DND-41 (cell line): ENCODE measurements at places on chromosomes 11 and 22.

- DNase-seq, result no peak
Measured at GRCh38 chr11:33642461-33643166, 58.0 kb downstream of the C11orf91 start.

DNA sequence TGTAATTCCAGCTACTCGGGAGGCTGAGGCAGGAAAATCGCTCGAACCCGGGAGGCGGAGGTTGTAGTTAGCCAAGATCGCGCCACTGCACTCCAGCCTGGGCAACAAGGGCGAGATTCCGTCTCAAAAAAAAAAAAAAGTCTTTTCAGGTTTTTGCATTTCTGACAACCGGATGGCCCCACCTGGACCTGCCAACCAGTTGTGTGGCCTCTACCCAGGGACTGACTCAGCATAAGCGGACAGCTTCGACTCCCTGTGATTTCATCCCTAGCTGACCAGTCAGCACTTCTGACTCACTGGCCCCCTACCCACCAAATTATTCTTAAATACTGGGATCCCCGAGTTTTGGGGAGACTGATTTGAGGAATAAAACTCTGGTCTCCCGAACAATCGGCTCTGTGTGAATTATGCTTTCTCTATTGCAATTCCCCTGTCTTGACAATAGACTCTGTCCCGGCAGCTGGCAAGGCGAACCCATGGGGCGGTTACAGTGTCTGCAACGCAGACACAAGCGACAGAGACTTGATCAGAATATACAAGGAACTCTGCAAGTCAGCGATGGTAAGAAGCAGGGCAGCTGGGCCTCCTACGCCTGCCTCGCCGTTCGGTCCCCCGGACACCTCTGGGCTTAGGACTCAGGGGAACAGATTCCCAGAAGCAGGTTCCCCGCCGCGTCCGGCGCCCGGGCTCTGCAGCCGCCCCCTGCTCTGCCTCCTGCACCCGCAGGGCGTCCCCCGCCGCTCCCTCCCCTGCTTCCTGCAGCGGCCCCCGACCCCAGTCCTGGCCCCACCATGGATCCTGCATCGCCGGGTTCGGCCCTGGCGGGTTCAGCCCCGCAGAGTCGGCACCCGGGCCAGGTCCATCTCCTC is 741 bp upstream of the TALDO1 start:
- peak; percentile 63 for DNase-seq

DNA sequence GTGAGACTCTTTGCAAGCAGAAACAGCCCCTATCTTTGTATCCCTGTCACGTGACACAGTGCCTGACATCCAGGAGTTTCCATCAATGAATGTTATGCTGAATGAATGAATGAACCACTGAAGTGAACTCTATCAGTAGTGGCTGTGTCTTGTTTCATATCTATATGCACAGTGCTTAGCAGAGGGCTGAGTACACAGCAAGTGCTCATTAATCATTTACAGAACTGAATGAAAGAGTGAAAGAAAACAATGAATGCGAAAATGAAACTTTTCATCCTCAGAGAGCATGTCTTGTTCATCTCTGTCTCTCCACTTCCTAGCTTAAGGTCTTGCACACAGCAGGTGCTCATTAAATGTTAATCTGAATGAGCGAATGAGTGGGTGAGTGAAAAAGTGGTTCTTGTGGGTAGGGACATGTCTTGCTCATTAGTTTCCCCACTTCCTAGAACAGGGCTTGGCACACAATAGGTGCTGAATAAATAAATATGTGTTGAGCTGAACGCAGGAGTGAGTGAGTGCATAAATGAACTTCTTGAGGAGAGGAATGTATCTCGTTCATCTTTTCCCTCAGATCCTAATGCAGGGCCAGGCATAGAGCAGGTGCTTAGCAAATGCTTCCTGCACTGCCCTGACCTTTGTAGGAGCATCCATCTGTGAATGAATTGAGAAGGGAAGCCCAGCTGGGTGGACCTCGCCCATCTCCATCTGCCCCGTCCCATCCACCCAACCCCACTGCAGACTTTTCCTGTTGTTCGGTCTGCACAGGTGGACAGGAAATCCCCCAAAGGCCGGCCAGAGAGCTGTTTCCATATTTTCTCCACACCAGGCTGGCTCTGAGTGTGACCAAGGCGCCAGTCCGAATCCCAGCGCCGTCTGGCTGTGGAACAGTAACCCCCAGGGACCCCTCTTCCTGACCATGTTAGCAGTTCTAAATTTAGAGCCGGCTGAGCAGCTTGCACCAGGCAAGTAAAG is 113.4 kb upstream of the CRYBB3 start:
- DNase-seq, result no peak

DNA sequence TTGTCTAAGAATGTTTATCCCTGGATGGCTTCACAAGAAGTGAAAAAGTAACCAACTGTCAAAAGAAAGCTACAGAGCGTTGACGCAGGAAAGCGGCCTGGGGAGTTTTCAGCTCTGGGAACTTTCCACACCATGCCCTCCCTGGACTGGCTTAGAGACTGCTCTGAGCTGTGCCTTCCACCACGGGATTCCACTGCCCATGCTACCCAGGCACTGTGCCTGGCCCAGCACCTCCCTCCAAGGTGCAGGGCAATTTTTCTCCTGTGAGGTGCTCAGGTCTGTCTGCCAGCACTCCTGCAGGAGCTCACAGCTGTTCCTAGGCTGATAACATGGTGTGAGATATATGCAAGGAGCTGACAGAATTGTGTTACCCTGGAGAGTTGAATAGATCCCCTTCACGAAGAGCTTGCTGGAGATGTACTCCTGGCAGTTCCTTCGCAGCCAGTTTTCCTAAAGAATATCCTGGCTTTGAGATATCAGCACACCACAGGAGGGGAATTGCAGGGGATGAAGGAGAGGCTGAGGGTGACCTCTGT is 258.3 kb upstream of the B3GAT1 start:
- no peak for DNase-seq

GRCh38 chr11:85939099-85940015 is 84.2 kb downstream of the CCDC83 start:
- DNase-seq, result no peak

DNA sequence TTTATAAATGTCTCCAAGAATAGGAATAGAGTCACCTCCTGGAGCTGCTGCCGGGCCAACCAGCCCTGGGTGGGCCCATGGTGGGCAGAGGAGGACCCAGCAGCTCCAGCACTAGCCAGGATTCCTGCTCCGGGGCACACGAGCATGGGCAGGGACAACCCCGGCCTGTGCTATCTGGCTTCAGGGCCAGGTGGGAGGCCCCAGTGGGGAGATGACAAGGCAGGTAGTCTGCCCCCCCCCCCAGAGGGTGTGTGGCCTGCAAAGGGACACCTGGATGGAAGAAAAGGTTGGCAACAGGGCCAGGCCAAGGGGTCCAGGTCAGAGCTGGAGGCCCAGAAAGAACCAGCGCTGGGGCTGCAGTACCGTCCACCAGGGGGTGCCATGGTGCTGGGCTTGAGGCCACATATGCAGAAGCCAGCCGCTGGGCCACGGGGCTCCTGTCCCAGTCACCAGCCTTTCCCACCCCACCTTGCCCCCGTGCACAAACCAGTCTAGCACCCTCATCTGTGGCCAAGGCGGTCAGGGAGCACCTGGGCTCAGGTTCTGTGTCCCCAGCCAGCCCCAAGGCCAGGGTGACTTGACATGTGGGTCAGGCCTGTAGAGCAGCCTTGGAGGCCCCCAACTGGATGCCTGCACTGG is 3.4 kb downstream of the TSPAN32 start:
- DNase-seq, result peak; percentile 68

DNA sequence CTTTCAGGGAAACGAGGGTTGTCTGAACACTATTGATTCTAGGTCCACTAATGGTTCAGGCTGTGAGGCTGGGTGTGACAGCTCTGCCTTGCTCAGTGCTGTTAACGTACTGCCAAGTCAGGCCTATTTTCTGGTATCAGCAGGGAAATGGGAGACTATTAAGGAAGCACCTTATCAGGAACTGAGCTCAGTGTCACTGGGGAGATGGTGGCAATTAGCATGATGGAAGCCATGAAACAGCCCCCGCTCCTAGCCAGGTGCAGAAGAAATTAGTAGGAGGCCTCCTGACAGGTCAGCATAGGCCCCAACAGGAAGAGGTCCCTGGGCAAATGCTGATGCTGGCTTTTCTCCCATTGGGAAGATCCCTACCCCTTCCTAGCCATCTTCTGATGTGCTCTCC is 42.6 kb upstream of the LMO2 start:
- DNase-seq, result no peak

GRCh38 chr11:133987171-133987570 is 30.4 kb upstream of the IGSF9B start:
- no peak for DNase-seq

GRCh38 chr11:46663277-46663940 is 37.0 kb downstream of the ARHGAP1 start:
- DNase-seq, result no peak

GRCh38 chr22:37406441-37407235 is 20.6 kb downstream of the ELFN2 start:
- no peak for DNase-seq

GRCh38 chr11:2968341-2968900 is 23.7 kb downstream of the NAP1L4 start:
- DNase-seq, result no peak

DNA sequence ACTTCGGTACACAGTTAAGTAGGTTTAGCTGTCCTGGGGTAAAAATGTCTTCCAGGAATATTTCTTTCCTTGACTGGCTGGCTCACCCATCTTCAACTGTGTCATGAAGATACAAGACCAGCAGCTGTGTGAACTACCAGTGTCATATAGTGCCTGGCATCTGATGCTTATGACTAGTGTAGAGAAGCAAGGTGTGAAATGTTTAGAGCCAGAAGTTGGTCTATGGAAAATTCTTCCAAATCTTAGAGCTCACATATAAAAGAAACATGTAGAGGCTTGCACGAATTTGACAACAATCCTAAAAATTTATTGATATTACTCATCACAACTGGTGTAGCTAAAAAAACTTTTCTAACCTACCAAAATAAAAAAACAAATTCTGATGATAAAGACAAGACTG is 54.4 kb downstream of the ARL14EP start:
- DNase-seq, result no peak

DNA sequence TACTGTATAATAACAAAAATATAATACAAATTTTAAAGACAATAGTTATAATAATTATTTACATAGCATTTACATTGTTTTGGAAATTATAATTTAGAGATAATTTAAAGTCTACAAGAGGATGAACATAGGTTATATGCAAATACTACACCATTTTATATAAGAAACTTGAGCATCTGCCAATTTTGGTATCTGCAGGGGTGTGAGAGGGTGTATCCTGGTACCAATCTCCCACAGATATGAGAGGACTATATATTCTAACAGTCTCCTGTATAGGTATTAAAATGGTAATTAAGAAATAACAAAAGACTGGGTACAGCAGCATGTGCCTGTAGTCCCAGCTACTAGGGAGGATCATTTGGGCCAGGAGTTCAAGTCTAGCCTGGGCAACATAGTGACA is 134.4 kb downstream of the APOL5 start:
- DNase-seq, result no peak

- no peak for DNase-seq
Measured at GRCh38 chr22:25704701-25705100, 37.3 kb upstream of the MYO18B start.

DNA sequence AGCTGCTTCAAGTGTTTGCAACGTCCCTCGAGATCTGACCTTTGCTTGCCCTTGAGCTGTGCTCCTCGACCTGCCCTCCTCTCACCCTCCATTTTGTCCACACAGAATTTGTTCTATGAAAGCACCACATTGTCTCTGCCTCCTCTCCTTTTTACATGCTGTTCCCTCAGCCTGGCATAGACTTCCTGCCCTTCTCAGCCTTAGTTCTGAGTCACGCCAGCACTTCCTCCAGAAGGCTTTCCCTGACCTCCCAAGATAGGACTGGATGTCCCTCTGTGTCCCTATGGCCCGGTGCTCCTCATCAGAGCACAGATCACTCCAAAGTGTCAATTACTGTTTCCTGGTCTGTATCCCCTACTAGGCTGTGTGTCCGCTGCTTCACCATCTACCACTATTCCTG is 16.2 kb downstream of the JHY start:
- no peak for DNase-seq

- DNase-seq, result no peak
Measured at GRCh38 chr22:39771486-39771885, 122.1 kb downstream of the ENTHD1 start.

DNA sequence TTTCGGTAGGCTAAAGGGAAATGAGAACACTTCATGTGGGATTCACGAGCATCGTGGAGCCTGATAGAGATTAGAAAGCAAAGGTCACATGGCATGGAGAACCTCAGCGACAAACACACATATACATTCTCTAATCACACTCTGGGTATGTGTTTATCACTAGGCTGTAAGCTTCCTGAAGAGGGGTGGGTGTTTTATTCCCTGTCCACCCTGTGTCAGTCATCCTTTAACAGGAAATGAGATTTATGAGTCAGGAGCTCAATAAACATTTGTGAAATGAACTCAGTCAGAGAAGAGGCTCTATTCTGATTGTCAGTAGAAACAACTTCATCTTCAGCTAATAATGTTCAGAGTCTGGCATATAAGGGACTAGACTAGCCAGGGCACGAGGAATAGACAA is 71.7 kb upstream of the EIF3M start:
- DNase-seq, result no peak

GRCh38 chr11:100719362-100719761 is 32.3 kb downstream of the ARHGAP42 start:
- no peak for DNase-seq

DNA sequence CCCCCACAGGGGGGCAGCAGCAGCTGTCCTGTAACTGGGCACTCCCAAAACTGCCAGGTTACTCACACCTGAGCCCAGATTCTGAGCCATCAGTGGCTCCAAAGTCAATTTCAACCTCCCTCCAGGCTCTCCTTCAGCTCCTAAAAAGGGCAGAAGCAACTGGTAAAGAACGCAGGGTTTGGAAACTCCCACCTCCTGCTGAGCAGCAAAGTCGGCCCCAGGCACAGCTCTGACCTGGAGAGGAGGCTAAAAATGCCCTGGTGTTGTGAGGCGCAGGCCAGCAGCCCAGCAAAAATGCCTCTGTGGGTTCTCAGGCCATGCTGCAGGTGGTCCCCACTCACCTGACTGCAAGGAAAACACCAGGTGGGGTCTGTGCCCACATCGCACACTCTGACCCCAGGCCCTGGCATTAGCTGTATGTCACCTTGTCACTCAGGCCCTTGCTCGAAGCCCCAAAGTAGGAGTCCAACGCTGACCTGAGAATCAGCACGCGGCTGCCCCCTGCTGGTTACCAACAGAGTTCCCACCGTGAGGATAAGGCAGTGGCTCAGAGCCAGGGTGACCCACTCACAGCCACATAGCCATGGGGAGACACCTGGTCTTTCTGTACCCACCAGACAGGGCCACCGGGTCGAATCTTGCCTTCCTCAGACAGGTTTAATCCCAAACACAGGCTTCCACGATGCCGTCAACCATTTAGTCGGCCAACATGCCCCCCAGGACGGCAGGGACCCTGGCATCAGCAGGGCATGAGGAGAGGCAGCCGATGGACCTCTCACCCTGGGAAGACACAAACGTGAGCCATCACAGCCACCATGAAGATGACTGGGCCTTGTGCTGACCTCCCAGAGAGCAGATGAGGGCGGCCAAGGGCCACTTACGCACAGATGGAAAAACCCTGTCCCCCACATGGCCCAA is 11.1 kb downstream of the POLR3H start:
- DNase-seq, result peak; percentile 58

GRCh38 chr11:12497431-12497830 is 120.1 kb downstream of the PARVA start:
- no peak for DNase-seq
